ENCODE measurements at places on chromosomes 13 and 19.

DNA sequence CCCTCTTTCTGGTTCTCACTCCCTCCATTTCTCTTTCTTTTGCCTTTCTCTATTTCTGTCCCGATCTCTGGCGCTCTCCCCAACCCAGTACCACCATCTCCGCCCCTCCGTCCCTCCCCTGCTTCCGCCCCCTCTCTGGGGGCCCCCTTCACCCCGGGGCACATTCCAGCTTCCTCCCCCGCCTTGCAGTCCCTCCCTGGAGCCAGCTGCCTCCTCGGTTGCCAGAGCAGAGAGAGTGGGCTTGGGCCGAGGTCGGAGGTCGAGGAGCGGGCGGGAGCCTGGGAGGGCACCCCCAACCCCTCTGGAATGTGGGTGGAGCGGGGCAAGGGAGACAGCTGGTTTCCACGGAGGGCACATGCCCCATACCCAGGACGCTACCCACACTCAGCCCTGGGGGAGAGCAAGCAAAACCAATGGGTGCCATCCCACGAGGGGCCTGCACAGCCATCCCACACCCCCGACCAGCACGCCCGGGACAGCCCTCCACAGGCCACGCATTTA, 6.5 kb upstream of the CIRBP start:
- no peak for DNase-seq

- peak; percentile 14 for DNase-seq
These were observed 42.6 kb upstream of the GRTP1 start for GRCh38 chr13:113406321-113407102.

GRCh38 chr19:17949956-17950309, 17.0 kb upstream of the KCNN1 start:
- DNase-seq: no peak

GRCh38 chr13:76132532-76132931, 496.4 kb downstream of the LMO7 start:
- DNase-seq: no peak

DNA sequence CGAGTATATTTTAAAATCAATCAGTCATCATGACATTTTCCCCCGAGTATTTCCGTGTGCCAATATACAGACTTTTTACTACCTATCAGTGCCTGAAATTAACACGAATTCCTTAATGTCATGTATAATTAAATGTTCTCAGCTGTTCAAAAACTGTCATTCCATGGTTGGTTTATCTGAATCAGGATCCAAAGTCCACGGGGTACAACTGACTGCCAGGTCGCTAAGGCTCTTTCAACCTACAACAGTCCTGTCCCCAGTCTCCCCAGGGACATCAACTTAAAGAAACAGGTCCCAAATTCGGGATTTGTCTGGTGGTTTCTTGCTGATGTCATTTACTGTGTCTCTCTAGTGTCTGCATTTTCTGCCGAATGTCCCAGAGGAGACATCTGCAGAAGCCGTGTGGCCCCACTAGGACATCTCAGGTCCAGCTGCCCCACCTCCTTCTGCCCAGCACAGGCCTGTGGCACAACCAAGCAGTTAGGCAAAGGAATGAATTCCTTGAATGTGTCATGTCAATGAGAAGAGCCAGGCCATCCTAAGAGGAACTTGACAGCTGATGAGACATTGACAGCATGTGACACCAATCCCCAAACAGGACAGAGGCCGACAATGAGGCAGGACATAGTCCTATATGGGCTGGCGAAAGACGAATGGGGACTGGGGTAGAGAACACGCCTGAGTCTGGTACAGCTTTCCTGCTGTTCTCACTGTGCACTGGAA, 109.5 kb downstream of the STK24 start:
- DNase-seq: no peak

- DNase-seq: no peak
These were observed 15.6 kb upstream of the FBXO17 start for GRCh38 chr19:38990949-38991697.

DNA sequence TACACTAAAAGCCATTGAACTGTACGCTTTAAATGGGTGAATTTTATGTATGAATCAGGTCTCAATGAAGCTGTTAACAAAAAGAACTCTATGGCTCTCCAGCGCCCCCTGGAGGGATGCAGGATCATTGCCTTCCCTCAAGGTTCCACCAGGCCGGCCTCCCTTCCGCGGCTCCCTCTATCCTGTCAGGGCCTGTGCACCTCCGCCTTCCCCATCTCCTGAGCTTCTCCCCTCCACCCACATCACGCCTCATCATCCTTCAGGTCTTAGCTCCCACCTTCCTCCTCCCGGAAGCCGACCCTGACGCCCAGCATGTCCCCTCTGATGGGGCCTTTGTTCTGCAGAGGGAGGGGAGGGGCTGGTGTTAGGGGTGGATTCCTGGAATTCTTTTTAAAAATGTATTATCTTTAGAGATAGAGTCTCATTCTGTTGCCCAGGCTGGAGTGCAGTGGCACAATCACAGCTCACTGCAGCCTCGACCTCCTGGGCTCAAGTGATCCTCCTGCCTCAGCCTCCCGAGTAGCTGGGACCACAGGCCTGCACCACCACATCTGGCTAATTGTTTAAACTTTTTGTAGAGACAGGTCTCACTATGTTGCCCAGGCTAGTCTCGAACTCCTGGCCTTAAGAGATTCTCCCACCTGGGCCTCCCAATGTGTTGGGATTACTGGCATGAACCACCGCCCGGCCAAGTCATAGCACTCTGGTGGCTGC, 27.7 kb downstream of the MEIS3 start:
- DNase-seq: peak; percentile 88

DNA sequence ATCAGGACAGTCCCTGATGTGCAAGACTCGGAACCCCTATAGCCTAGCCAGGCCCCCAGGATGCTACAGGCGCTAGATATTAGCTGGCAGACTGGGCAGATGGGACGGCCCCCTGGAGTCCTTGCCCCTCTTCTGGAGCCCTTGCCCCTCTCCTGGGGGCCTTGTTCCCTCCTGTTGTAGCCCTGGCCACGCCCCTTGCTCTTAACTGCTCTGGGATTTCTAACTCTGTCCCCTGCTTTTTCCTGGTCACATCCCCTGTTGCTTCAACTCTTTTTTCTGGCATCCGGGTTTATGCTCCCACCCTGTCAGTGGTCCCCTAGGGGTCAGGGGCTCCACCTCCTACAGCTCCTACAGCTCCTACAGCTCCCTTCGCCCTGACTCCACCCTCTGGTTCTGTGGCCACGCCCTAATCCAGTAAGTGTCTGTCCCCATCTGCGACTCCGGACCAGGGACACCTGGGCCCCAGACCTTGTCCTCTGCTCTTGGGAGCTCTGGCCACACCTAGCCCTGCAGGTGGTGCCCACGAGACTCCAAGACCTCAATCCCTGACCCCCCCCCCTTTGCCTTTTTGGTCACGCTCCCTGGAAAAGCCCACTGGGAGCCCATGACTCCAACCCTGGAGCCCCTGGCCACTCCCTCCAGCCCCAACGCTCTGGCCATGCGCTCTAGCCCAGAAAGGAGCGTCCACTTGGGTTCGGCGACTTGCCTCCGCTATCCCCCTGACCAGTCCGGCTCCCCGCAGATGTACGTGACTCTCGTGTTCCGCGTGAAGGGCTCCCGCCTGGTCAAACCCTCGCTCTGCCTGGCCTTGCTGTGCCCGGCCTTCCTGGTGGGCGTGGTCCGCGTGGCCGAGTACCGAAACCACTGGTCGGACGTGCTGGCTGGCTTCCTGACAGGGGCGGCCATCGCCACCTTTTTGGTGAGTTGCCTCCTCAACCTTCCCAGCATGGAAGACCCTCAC, 6.8 kb downstream of the PLPPR2 start:
- DNase-seq: no peak

DNA sequence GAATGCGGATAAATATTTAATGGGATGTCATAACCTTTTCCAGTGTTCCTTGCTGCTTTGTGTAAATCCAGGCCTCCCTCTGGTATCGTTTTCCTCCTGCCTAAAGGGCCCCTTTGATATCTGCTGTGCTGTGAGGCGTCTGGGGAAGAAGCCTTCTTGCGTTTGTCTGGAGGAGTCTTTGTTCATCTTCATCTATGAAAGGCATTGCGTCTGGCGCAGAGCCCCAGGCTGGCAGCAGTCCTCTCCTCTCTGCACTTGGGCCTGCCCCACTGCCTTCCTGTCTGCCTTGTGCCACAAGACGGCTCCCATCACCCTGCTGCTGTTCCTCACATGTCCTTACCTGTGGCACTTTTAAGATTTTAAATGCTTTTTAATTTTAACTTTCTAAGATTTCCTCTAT, 9.8 kb downstream of the PROZ start:
- no peak for DNase-seq

DNA sequence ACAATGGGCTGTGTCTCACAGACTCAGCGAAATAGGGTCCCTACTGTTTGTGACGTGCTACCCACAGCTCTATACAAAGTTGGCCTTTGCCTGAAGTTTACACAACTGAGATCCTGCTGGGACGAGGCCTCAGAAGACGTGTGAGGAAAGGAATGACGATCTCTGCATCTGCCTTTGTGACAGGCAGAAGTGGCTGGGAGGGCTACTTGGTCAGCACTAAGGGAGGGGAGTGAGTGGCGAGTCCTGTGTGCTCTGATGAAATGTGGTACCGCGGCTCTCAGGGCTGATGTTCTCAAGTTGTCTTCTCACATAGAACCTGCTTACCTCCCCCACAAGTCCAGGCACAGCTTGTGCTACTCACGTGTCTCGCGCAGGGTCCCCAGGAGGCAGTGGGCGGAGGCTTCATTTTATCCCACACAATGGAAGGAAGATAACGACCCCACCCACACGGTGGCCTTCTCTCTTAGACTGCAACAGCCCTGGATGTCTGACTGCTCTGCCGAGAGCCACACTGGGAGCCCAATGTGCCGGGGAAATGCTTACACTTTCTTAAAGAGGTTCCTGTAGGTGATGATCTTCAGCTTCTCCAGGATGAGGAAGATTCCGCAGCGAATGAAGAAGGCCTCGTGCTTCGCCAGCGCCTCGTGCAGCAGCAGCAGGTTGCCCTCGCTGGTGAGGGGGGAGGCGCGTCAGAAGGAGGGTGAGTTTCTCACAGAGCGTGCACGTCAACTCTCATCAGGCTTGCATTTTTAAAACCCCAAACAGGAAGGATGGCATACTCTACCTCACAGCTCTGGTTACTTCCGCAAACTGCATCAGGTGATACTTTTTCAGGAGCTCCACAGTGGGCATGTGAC, 21.2 kb downstream of the PROZ start:
- no peak for DNase-seq

DNA sequence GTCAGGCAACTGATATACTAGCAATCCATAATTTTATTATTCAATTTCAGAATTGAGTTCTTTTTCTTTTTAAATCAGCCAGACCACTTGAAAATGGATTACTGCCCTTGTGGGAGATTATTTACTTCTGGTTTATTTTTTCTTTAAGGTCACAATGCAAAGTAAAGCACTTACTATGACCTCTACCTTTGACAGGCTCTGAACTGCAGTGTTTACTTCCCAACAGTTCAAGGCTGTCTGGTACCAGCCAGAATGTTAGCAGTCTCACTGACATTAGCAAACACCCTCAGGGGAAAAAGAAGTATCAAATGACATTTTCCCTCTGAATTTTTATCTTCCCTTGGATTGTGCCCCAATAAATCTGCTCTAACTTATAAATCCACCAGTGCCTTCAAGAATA, 57.5 kb downstream of the RAP2A start:
- no peak for DNase-seq

DNA sequence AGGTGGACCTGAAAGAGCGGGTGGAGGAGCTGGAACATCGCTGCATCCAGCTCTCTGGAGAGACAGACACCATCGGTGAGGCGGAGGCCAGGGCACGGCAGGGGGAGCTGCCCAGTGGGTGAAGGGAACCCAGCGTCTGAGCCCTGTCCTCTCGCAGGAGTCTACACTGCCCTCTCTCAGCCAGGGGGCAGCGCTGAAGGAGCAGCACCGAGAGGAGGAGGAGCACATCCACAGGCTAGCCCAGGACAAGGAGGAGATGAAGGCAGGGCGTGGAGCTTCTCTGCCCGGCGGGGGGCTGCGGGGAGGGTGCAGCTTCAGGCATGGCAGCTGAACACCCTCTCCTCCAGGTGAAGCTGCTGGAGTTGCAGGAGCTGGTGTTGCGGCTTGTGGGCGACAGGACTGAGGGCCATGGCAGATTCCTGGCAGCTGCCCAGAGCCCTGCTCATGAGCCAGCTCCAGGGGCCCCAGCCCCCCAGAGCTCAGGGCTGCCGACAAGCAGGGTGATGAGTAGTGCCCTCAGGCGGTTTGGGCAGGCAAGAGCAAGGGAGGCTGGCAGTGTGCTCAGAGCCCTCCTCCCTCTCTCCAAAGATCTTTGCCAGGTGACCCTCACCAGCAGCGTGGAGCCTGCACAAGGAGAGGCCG, 31.4 kb upstream of the ZNF492 start:
- DNase-seq: no peak

GRCh38 chr13:102275969-102276368, 125.9 kb downstream of the FGF14 start:
- DNase-seq: no peak

DNA sequence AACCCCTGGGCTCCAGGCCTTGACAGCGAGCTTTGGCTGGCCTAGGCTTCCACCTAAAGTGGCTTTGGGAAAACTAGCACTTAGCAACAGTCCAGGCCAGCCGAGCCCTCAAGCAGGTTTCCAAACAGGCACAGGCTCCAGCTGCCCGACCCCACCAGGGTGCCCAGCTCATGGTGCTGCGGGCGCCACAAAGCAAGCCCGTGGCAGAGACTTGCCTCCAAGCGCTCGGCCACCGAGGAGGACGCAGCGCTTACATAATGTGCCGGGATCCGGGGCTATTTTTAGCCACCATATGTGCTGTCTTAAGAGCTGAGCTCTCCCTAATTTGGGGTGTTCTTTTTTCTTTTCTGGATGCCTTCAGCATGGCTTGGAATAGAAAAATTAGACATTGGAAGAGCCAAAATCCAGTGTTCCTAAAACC, 56.1 kb upstream of the F7 start:
- no peak for DNase-seq

DNA sequence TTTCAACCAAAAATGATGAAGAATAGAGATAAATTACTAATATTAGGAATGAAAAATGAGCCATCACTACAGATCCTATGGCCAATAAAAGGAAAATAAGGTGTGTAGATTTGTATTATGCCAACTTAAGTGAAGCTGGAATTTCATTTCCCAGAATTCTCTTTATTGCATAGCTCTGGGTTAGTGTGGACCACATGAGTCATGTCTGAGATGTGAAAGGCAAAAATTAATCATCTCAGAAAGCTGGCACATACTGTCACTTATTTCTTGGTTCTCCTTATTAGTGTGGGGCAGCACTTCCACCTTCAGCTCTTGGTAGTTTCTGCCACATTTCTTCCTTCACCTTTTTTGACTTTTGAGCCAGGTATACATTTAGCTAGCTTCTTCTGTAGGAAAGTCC, 82.6 kb downstream of the KATNAL1 start:
- no peak for DNase-seq

DNA sequence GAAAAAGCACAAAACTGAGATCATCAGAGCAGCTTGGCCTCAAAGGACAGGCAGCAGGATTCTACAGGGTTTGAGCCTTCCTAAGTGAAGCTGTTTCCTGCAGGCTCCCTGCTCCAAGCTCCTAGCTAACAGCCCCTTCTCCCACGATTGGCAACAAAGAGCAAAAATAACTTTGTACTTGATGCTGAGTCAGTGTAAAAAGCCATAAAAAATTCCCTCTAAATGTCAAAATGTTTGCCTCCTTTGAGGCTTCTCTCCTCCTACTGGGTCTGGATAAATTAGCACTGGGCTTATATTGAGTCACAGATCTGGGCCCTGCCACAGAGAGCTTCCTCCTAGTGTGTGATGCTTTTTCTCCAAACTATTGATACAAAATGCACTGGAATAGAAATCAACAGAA, 153.3 kb downstream of the TNFRSF19 start:
- DNase-seq: no peak

GRCh38 chr19:23002690-23003422, at the start of gene ZNF728:
ZNF728 (minus strand) TSS chr19:23003176; CDS start chr19:23003030, 146 bp downstream.
- DNase-seq: no peak

- DNase-seq: no peak
These were observed 23.6 kb downstream of the LYL1 start for GRCh38 chr19:13078897-13079541.
